Jurkat, Clone E6-1 (cell line): ENCODE measurements at places on chromosomes 4 and X.

DNA sequence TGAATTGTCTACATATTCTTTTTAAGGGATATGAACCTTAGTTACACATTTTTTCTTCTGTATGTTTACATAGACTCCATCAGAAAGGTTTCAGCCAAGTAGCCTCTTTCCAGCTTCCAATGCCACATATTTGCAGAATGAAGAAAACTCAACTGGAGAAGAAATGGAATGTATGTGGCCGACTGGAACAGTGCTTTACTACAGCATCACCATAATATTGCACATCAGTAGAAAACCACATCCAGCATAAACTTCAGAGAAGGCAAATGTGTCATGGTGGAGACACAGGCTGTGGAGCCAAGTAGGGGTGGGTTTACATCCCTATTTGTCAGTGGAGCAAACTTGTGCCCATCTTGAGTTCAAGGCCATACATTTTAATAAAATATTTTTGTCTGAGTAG, 204.8 kb upstream of the LDB2 start:
- no peak for DNase-seq

- DNase-seq, result no peak
Observed at GRCh38 chrX:29627833-29628232, 587.5 kb upstream of the MAGEB2 start.

DNA sequence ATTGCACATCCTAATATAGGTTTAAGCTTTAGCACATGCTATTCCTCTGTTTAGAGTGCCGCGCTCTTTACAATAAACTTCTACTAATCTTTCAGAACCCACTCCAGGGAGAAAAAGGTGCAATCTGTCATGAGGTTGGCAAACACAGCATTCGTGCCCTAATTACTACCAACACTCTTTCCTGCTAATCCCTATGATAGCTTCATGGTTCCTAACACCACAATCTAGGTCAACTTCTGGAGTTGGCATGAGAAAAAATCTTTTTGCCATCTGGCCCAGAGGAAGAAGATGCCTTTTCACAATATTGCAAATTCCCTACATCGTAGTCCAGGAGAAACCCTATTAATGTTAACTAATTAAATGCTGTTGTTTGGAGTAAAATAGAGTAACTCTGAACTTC, 39.6 kb downstream of the TMA16 start:
- no peak for DNase-seq

- no peak for DNase-seq
Observed at GRCh38 chr4:102819588-102820365, 7.6 kb downstream of the UBE2D3 start.

- no peak for DNase-seq
Observed at GRCh38 chr4:119697887-119698393, 69.3 kb upstream of the PDE5A start.

- DNase-seq, result no peak
Observed at GRCh38 chr4:71441186-71442169, 102.7 kb downstream of the SLC4A4 start.

GRCh38 chr4:2934077-2934812, 29.0 kb downstream of the NOP14 start:
- no peak for DNase-seq

- no peak for DNase-seq
Observed at GRCh38 chrX:129359269-129359668, 164.0 kb downstream of the SMARCA1 start.

DNA sequence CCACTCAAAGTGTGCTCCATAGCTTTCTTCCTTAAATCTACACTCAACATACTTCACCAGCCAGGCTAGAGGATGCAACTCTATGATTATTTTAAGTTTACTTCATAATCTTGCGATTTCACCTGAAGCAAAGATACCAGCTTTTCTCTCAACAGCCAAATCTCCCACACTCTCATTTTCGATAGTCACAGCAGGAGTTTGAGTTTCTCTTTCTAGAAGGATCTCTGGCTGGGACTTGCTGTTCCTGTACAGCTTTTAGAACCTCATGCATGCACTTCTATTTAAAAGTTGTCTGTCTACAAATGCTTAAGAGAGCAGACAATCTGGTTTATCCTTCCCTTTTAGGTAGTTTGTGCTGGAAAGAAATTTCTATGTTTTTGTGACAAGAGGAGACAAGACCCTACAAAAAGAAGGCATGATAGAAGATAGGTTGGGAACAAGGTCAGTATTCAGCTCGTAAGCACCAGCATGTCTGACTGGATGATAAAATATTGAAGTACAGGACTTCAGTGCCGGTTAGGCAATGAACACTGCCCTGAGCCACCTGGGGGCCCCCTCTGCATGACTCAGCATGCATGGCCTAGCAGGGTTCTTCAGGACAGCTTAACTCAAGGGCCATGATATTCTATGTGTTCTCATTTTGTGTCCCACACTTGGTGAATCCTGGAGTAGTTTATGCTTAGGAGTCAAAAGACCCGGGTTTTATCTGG, 65.6 kb downstream of the ATXN3L start:
- no peak for DNase-seq

DNA sequence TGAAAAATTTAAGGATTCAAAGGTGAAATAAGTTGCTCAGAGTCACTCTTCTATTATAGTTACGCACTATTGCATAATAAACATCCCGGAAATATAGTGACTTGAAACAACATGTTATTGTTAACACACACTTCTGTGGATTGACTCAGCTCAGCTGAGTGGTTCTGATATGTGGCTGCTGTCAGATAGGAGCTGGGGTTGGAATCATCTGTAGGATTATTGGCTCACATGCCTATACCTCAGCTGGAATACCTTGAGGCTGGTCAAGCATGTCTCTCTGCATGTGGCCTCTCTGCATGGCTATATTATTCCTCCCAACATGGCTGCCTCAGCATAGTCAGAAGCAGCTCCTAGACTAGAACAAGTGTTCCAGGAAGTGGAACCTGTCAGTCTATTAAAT, 486.7 kb upstream of the MAGEB2 start:
- no peak for DNase-seq

GRCh38 chr4:13525606-13526281, 18.6 kb downstream of the NKX3-2 start:
- no peak for DNase-seq

DNA sequence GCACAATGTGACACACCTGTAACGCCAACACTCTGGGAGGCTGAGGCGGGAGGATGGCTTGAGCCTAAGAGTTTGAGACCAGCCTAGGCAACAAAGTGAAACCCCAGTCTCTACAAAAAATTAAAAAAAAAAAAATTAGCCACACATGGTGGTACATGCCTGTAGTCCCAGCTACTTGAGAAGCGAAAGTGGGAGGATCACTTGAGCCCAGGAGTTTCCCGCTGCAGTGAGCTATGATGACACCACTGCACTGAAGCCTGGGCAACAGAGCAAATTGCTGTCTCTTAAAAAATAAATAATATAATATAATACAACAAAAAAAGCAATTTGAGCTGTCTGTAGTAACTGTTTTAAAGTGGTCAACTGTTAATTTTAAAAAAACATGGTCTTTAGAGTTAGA, 13.2 kb downstream of the SPOCK3 start:
- DNase-seq, result no peak

- no peak for DNase-seq
Observed at GRCh38 chr4:57249083-57249482, 138.9 kb upstream of the IGFBP7 start.

DNA sequence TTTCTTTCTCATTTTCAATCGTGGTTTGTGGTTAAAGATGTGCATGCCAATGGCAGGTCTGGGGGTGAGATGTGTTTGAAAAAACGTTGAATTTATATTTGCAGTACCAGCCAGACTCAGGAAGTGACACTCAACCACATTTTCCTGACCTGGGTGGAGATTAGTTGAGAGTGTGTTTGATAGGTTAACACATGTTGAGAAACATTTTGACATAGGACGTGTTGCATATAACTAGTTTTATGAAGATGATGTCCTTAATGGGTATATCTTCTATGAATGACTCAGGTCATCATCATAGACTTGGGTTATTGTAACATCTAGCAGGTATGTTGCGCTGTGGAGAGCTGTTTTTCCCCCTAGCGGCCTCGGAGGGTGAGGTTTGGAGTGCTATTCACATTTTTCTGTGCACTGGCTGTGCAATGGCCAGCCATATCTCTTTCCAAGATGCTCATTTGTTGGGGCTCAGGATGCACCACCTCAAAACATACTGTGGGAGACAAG, 21.7 kb upstream of the CD38 start:
- peak; percentile 97 for DNase-seq

DNA sequence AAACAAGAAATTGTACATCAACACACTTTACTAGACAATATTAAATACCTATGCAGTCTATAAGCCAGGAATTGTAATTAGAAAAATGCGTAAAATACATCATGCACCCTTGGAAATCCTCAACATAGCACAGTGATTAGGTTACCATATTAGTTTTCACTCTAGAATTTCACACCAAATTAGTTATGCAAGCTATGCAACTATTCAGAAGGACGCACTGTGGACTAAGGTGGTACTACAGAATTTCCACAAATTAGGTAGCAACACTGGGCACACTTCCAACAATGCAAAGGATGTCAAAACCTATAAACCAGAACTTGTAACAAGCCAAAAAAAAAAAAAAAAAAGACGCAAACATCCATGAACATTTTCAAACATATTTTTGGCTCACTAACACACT, 71.1 kb upstream of the ZCCHC13 start:
- DNase-seq, result peak; percentile 35

DNA sequence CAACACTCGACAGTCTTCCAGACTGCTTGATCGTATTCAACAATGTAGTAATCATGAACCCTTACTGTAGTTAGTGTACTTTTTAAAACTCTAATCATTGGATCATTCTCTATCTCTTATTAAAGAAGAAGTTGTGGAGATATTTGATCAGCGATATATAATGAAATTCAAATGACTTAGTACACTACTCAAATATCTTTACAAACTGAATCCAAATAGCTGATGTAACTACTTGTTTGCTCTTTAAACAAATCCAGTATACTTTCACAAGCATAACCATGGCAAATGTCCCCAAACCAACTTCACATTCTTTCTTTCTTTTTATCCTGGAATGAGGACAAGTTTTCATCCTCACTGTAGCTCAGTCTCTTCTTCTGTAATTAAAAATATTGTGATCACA, 1569.9 kb upstream of the ADGRL3 start:
- DNase-seq, result no peak

GRCh38 chr4:156784970-156785369, 186.6 kb downstream of the PDGFC start:
- no peak for DNase-seq

- no peak for DNase-seq
Observed at GRCh38 chr4:152398060-152398459, 137.8 kb downstream of the FBXW7 start.

DNA sequence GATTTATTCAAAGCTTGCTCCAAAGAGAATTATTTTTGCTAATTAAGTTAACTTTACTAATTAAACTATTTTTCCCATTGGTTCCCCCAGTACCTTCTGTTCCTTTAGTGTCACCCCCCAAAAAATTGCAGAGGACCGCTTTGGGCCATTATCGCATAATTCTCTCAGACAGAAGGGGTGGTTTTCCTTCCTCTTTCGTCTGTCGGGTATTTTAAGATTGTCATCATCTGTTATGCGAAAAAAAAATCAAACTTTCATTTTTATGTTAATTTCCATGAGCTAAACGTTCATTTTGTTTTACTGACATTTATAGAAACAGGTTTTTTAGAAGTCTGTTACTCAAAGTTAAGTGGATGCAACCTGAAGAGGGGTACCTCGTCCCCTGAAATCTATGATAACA, 76.2 kb upstream of the DDX3X start:
- no peak for DNase-seq

DNA sequence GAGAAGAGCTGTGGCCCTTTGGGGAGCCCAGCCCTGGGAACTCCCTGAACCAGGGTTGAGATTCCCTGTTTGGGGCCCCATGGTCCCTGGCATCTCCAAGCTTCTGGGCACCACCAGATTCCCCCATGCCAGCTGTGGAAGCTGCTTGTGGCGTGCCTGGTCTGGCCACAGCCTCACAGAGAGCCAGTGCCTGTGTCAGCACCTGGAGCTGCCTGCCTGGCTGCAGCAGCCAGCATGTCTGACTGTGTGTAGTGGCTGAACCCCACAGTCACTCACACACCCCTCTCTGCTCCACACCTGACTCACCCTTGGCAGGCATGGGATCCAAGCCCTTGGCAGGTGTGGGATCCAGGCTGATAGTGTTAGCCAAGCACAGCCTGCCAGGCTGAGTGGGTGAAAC, 97.2 kb upstream of the GALNTL6 start:
- no peak for DNase-seq

GRCh38 chr4:77170926-77171325, 13.9 kb downstream of the CCNG2 start:
- DNase-seq, result no peak
